ENCODE measurements at places on chromosomes 16 and 17. TPM values are rescaled to one million over a fixed set of nuclear protein-coding genes. Genes with fewer than 3 reads are reported as not detected.

Gene KRTAP1-1
- polyA plus RNA-seq, result not detected

Gene ATP2A1
- polyA plus RNA-seq, result not detected

Gene FOXJ1
- polyA plus RNA-seq, result not detected

Gene ABCA8
- not detected for polyA plus RNA-seq

Gene TBC1D3E
- not detected for polyA plus RNA-seq

Gene GAS2L2
- not detected for polyA plus RNA-seq

Gene NT5M
- polyA plus RNA-seq, result 0.37 TPM

Gene SMTNL2
- not detected for polyA plus RNA-seq

Gene ARL4D
- 2.3 TPM for polyA plus RNA-seq

Gene MYH2
- polyA plus RNA-seq, result not detected

Gene CYGB
- not detected for polyA plus RNA-seq

Gene KCNH6
- not detected for polyA plus RNA-seq

Gene CHST4
- polyA plus RNA-seq, result not detected

Gene USP6
- polyA plus RNA-seq, result 0.02 TPM

Gene PHF12
- polyA plus RNA-seq, result 5.0 TPM

Gene RHBDL1
- polyA plus RNA-seq, result 2.1 TPM

Gene IL34
- not detected for polyA plus RNA-seq

Gene KCNJ16
- polyA plus RNA-seq, result not detected

Gene SCNN1G
- not detected for polyA plus RNA-seq

Gene AGRP
- not detected for polyA plus RNA-seq

Gene ARHGDIG
- not detected for polyA plus RNA-seq

Gene SYT17
- not detected for polyA plus RNA-seq

Gene ADAD2
- polyA plus RNA-seq, result not detected

Gene HCRT
- polyA plus RNA-seq, result not detected

Gene ARMC7
- 3.5 TPM for polyA plus RNA-seq

Gene ACSM3
- polyA plus RNA-seq, result 5.9 TPM

Gene SLC35G6
- polyA plus RNA-seq, result not detected

Gene CLEC10A
- polyA plus RNA-seq, result not detected

Gene RPS15A
- polyA plus RNA-seq, result 2,383 TPM

Gene SKAP1
- polyA plus RNA-seq, result 336 TPM

Gene CCDC40
- polyA plus RNA-seq, result not detected

Gene NPIPB8
- polyA plus RNA-seq, result not detected

Gene RTN4RL1
- 2.0 TPM for polyA plus RNA-seq

Gene SMIM36
- polyA plus RNA-seq, result not detected

Gene SPATA2L
- polyA plus RNA-seq, result 13.0 TPM

Gene XYLT2
- 7.7 TPM for polyA plus RNA-seq

Gene KRT16
- polyA plus RNA-seq, result not detected

Gene SLC35B1
- polyA plus RNA-seq, result 38.9 TPM

Gene C16orf92
- not detected for polyA plus RNA-seq

Gene C17orf100
- 4.7 TPM for polyA plus RNA-seq

Gene KRT27
- not detected for polyA plus RNA-seq

Gene SLC7A6OS
- 22.4 TPM for polyA plus RNA-seq

Gene TMEM92
- not detected for polyA plus RNA-seq

Gene CCL13
- polyA plus RNA-seq, result not detected

Gene MPG
- 82.6 TPM for polyA plus RNA-seq

Gene NPW
- not detected for polyA plus RNA-seq
